ENCODE measurements at places on chromosomes 2 and 18. TPM values are rescaled to one million over a fixed set of nuclear protein-coding genes. Genes with fewer than 3 reads are reported as not detected.

Gene LCT
- 0.03 TPM for total RNA-seq

Gene ANTXR1
- total RNA-seq: 134 TPM

Gene LDLRAD4
- total RNA-seq: 2.8 TPM

Gene LRATD1
- total RNA-seq: 0.02 TPM

Gene SUMO1
- total RNA-seq: 140 TPM

Gene ACVR1C
- total RNA-seq: 0.02 TPM

All from A549 treated with CORT108297 at 1 μM for 4 hours (cell line).